Sciatic nerve (tissue), 2 donors: ENCODE measurements at places on chromosomes 5 and 9. TPM values are rescaled to one million over a fixed set of nuclear protein-coding genes. Genes with fewer than 3 reads are reported as not detected.

- DNase-seq = no peak
These were observed 3.0 kb upstream of the TJP2 start for GRCh38 chr9:69171049-69171448.

SLC12A2 gene
- 96.6 TPM for total RNA-seq

GNA14 gene
- total RNA-seq = 8.0 TPM

ZFP2 gene
- 4.8 TPM for total RNA-seq

PCDHGC4 gene
- total RNA-seq = 4.5 TPM

SLC6A3 gene
- not detected for total RNA-seq

DNA sequence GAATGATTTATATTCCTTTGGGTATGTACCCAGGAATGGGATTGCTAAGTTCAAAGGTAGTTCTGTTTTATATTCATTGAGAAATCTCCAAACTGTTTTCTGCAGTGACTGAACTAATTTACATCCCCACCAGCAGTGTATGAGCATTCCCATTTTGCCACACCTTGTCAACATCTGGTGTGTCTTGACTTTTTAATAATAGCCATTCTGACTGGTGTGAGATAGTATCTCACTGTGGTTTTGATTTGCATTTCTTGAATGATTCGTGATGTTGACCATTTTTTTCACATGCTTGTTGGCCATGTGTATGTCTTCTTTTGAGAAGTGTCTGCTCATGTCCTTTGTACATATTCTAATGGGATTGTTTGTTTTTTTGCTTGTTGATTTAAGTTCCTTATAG lies 421.5 kb downstream of the KIAA0825 start:
- no peak for DNase-seq

CD274 gene
- total RNA-seq = 4.7 TPM

DNA sequence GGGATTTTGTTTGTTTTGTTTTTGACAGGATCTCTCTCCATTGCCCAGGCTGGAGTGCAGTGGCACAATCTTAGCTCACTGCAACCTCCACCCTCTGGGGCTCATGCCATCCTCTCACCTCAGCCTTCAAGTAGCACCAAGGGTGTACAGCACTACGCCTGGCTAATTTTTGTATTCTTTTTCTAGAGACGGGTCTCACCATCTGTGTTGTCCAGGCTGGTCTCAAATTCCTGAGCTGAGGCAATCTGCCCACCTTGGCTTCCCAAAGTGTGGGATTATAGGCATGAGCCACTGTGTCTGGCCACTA lies 7.3 kb downstream of the GCNT1 start:
- DNase-seq = no peak

DNA sequence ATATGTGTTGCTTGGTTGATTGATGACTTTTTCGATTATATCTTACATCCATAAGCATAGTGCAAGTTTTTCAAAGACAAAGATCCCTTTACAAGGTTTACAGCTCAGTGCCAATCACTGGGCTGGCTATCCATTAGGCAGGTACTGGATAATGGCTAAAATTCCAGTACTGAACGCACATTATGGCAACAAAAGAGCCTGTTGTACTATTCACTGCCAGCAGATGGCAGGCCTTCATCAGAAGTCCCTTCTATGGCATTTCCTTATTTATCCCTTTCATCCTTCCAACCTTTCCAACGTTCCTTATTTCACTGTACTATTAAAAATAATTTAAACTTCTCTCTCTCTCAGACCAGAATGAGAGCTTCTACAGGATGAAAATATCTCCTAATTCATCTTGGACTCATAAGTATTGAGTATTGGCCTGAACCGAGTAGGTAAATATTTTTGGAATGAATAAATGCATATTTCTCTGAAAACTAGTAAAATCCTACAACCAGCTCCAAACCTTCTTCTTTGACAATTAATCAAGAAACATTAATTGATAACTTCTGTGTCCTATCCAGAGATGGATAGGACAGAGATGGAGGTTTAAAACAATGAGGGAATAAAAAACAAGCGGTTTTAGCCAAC lies 6.7 kb upstream of the WNT8A start:
- DNase-seq = peak; percentile 84

DNA sequence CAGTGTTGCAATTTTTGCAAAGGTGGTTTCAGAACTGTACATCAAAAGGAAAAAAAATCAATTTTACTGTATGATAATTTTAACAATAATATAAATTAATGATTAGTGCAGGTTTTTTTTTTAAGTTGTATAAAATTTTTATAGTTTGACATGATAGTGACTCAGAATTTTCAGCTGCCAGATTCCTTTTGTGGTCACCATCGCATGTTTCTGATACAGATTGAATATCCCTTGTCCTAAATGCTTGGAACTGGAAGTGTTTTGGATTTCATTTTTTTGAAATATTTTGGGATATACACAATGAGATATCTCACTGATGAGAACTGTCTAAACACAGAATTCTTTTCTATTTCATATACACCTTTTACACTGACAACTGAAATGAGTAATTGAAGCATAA lies 361.3 kb downstream of the RAB3C start:
- DNase-seq = no peak

DNA sequence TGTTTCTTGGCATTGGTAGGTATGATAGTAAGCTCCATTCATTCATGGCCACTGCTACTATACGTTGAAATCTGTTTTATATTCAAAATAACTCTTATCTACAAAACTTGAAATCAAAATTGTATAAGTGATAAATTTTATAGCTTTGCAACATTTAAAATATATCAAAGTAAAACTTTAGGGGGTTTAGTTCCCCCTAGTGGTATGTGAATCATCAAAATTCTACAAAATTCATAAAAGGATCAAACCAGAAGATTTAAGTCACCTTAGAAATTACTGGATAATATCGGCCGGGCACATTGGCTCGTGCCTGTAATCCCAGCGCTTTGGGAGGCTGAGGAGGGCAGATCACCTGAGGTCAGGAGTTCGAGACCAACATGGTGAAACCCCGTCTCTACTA lies 243.0 kb upstream of the CDH18 start:
- no peak for DNase-seq

GRCh38 chr9:113463418-113464285 lies at the start of gene RGS3:
Gene RGS3 (plus strand): TSS chr9:113463727. CDS start chr9:113463803, 76 bp downstream.
- no peak for DNase-seq

DNA sequence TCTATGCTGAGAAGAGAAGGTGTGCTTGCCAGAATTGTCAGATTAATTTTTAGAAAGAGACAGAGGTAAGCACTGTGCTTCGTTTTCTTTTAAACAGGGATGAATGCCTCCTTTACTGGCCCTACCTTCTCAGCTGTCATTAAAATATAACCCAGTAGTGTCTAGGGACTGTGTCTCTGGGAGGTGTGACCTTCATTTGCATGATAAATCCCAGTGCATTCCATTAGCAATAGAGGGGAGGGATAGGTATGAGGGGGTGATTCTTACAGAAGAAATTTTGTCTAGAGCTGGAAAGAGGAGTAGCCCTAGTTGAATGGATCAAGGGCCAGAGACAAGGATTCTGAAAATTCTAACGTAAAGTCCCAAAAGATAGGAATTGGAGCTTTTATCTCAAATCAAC lies 351.5 kb downstream of the BNC2 start:
- no peak for DNase-seq

SPEF2 gene
- total RNA-seq = 14.4 TPM

- DNase-seq = no peak
These were observed 91.4 kb downstream of the SLC12A2 start for GRCh38 chr5:128174951-128175350.

DNA sequence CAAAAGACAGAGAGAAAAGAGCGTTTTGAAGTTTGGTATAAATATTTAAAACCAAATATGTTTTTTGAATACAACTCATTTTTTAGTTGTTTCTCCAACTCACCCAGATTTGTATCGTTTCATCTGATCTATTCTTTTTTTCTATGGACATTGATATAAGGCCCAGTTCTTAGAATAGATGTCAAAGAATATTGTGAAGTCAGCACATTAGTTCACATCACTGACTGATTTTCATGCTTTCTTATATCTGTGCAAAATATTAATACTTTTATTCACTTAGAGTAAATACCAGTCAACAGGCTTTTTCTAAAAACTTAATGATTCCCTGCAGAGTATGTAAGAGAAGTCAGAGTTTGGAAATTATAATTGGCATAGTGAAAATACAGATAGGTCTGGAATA lies 254.4 kb upstream of the PTPRD start:
- DNase-seq = no peak

GZMA gene
- 5.3 TPM for total RNA-seq

ORM2 gene
- not detected for total RNA-seq

GRCh38 chr9:75429531-75430475 lies 341.5 kb downstream of the OSTF1 start:
- no peak for DNase-seq

SPIN1 gene
- total RNA-seq = 98.0 TPM

GRCh38 chr5:109455598-109456096 lies 45.9 kb upstream of the PJA2 start:
- no peak for DNase-seq

IFNK gene
- total RNA-seq = not detected

GRCh38 chr5:80141147-80141671 lies 106.1 kb downstream of the THBS4 start:
- DNase-seq = peak; percentile 89

GRCh38 chr9:116860509-116861120 lies 173.5 kb downstream of the TRIM32 start:
- DNase-seq = peak; percentile 66

DNA sequence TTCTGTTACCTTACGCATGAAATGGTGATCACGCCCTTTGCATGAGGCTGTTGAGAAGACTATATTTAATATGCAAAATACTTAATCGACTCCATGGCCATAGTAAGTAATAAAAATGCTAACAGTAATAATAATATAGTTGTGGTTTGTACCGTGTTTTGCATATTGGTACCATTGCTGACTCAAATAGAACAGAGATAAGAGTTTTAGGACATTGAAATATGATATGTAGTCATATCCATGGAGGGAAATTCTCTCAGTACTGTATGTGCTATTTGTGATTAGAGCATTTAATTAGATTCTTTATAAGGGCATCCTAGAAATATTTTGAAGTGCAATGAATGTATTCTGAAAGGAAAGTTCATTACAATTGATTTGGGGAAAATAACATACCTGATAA lies 41.9 kb downstream of the CFAP90 start:
- no peak for DNase-seq

DNA sequence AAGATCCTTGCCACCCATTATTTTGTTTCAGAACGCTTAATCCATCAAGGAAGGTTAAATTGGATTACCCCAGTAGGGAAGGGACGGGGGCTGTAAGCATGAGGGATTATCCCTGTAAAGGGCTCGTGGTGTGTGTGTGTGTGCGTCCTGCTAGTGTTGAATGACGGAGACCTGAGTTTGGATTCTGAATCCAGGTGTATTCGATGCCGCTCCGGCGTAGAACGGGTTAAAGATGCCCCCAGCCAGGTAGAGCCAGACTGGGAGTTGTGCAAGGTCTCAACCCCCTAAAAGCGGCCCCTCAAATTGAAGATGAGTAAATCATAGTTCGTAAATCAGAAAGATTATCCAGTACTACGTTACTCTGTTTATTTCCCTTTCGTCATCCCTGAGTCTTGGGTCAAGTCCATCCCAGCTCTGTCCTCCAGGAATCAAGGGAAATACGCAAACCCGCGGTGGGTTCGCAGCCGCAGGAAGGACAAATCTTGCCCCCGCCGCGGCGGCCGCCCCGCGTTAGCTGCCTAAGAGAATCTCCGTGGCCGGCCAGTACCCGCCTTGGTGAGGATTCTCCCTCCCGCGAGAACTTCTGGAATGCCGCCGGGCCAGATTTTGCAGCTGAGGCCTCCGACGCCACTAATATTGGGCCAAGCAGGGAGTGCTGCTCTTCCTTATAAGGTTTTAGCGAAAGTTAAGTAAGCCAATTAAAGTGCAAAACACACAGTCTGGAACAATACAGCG lies 586 bp upstream of the MTAP start:
- DNase-seq = peak; percentile 85

- DNase-seq = no peak
These were observed 26.1 kb upstream of the KCNV2 start for GRCh38 chr9:2691212-2691611.

DNA sequence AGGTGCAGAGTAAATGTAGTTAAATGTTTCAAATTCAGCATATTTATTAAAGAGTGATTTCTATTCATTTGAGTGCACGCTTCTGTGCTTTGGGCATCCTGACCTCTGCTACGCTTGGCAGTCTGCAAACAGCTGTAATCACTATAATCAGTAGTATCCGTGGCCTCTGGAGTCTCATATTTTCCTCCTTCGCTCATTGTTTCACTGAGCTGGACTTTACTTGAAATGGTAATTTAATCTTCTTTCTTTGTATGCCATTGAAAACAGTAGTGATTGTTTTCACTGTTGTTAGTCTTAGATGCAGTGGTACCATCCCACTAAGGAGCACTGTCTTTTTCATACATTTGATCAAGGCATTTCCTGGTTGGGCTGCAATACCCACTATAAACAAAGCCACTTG lies 43.5 kb upstream of the CAVIN4 start:
- DNase-seq = no peak

DNA sequence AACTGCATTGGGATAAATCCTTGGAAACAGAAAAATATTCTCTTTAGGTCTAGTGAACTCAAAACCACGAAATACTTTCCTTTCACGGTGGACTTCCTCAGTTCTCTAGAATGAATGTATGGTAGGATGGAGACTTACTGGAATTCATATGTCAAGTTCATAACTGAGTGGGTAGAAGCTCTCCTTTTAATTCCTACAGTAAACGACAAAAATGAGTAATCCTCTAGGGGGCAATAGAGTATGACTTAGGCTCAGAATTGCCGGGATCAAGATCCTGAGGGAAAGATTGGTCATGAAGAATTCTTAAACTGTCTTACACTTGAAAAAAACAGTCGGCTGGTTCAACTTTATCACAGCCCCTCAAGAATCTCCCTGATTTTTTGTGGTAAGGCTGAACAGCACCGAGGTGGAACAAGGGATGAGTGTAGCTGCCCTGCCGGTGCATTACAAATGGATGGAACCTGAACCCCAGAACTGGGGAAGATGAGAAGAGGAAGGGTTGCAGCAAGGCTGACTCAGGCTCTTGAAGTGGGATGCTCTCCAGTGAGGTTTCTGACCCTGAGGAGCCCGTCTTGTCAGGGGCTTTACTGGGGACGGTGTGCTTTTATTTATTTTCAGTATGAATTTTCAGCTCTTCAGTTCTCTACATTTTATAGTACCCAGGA lies 14.0 kb upstream of the LOX start:
- DNase-seq = no peak

DNA sequence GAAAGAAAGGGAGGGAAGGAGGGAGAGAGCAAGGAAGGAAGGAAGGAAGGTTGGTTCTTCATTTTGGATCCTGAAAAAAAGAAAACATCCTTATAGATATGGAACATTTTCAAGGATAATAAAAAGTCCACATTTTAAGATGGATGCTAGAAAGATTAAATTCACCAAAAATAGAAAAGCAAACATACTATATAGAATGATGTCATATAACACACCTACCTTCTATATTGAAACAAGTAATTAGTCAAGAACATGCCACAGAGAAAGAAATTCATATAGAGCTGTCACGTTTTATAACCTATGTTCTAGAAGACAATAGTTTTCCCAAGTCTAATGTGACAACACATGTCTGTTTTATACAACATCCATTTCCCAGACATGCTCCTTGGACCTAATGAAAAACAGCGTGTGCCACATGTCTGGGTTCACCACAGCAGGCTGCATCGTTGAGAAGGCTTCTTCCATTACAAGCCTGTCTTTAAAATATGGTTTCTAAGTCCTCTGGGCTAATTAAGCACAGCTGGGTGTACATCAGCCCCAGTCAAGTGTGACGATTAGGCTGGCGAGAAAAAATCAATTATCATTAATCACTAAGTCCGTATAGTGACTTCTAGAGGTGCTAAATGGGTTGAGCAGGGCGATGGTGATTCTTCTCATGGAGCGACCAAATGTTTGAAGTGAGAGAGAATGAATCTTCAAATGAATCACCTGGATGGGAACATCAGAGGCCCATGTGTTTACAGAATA lies 301.8 kb downstream of the TLE1 start:
- no peak for DNase-seq

AQP7 gene
- 36.7 TPM for total RNA-seq

IGIP gene
- 34.7 TPM for total RNA-seq

GRCh38 chr5:33504570-33504969 lies 63.8 kb downstream of the TARS1 start:
- no peak for DNase-seq
